Osteocyte (in vitro differentiated cells): ENCODE measurements at places on chromosomes 2 and 18. TPM values are rescaled to one million over a fixed set of nuclear protein-coding genes. Genes with fewer than 3 reads are reported as not detected.

Gene CRACDL
- total RNA-seq, result 0.57 and 1.3 TPM in 2 replicates

- no peak for DNase-seq
Measured at GRCh38 chr2:241558532-241559322, at the start of gene BOK. Gene BOK (plus strand): TSS chr2:241558745. CDS start chr2:241559484, 739 bp downstream.

Gene TMEM200C
- total RNA-seq, result 1.6 and 2.1 TPM in 2 replicates

- DNase-seq, result no peak
Measured at GRCh38 chr2:206858687-206859329, 80.5 kb upstream of the CPO start.

DNA sequence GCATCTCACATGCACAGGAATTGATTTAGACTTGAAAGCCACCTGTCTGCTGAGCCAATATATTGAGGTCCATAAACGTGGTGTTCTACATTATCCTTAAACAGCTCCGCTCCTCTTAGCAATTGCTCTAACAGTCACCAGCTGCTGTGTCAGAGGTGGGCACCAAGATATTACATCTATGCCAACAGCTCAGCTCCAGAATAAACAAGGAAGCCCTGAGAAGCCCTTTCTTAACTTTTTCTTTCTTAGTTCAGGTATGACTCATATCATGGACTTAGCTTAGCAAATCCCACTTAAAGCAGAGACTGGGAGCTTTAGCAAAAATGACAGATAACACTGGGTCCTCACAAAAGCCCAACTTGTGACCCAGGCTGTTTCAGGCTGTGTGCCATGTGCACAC, 436.6 kb downstream of the IRS1 start:
- no peak for DNase-seq

DNA sequence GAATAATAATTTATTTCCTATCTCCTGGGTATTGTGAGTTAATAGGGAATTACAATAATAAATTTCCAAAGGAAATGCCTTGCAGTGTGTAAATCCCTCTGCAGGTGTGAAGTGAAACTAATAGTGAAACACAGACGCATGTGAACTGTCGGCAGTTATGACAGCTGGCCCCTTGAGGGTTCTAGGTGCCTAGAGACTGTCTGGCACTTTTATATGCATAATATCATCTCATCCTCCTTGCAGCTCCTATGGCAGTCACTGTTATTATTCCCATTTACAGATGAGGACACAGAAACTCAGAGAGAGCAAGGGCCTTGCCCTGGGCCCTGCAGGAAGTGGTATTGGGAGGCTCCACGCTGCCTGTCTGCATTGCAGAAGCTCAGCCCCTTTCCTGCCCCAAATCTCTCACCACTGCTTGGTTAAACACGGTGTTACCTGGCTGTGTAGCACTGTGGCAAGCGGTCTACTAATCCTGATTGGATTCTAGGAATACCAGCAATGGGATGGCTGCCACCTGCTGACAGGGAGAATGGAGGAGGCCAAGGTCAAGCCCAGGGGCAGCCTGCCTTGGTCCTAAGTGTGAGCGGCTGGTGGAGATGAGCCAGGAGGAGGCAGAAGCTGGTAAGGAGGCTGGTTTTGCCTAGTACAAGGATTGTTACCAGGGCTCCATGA, 32.8 kb upstream of the ACKR3 start:
- DNase-seq, result no peak

Gene OR6B2
- not detected in 2 replicates for total RNA-seq

DNA sequence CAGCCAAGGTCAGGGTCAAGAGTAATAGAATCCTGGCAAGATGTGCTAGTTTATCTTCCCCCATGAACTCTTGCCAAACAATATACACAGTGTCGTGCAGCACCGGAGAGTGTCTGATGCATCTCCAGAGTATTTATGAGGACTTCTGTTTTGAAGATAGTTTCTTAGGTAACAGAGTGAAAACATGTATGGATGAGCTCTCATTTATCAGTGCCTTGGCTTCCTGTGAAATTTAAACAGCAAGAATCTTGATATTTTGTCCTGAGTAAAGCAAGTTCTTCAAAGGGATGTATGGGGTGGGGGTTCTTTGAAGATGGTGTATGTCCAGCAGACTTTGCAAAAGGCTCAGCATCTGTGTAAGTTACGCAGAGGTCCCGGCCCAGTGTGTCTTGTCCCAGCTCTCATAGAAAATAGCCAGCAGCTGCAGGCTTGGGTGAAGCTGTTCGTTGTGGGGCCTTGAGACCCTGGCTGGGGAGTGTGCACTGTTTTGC, 361.0 kb upstream of the NT5C1B start:
- no peak for DNase-seq

GRCh38 chr2:122535960-122536505, 780.6 kb downstream of the TSN start:
- no peak for DNase-seq

- no peak for DNase-seq
Measured at GRCh38 chr2:33051586-33052360, 105.0 kb downstream of the LTBP1 start.

- no peak for DNase-seq
Measured at GRCh38 chr2:210250622-210251021, 25.4 kb upstream of the ACADL start.

DNA sequence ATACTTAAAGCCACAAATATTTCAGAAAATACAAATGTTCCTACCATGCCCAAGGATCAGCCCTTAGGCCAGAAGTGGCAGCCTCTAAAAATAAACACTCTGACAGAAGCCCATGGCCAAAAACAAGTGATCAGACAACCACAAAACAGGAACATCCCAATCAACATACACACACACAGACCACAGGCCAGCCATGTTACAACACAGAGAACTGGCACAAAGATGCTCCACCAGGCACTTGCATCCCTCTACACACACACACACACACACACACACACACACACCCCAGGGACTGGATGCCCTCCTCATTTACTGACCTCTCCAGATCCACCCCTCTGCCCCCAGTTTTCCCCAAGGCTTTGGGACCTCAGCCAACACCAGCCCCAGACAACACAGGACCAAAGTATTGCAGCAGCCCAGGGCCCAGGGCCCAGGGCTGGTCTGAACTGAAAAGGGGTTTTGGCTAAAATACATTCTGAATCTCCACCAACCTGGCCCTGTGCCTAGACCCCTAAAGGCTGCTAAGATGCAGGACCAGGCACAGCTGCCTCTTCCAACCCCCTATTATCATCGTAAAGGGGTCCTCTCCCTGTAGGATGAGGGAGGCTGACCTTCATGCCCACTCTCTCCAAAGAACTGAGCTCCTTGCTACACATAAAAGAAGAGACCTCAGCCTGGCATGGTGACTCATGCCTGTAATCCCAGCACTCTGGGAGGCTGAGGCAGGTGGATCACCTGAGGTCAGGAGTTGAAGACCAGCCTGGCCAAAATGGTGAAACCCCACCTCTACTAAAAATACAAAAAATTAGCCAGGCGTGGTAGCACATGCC, 151.4 kb downstream of the TNS1 start:
- no peak for DNase-seq

Gene SOCS6
- 19.4 and 19.9 TPM in 2 replicates for total RNA-seq

Gene DCAF17
- 19.2 and 21.9 TPM in 2 replicates for total RNA-seq

DNA sequence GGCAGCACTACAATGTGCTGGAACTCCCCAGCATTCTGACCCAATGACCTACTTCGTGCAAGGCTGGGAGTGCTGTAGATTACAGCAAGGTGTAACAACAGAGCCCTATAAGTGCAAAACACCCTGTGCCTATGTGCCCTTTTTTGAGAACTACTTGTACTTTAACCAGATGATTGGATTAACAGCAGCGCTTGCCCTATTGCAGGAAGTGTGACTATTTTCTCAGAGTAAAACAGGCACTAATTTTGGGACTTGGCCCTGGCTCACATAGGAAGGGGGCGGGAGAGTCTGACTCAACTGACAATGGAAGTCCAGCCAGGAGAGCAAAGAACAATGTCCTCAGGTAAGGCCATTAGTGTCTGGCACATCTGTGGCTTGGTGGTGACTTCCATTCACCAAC, 35.6 kb upstream of the RNF125 start:
- DNase-seq, result no peak

DNA sequence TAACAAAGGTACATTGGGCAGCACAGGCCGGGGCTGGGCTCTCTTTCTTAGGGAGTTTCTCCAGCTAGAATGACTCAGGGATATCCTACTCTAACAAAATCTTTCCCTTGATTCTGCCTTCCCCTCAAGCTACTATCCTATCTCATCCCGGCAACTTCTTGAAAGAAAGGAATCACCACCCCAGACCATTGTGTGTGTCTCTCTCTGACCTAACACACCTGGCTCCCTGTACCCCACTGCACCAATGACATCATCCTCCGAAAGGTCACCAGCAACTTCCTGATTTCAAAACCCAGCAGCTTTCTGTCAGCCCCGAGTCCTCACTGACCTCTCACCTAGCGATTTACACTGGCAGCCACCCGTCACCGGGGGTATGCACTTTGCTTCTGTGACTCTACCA, 72.1 kb upstream of the MAP4K4 start:
- no peak for DNase-seq

GRCh38 chr2:214781226-214781625, 28.3 kb downstream of the BARD1 start:
- DNase-seq, result no peak

DNA sequence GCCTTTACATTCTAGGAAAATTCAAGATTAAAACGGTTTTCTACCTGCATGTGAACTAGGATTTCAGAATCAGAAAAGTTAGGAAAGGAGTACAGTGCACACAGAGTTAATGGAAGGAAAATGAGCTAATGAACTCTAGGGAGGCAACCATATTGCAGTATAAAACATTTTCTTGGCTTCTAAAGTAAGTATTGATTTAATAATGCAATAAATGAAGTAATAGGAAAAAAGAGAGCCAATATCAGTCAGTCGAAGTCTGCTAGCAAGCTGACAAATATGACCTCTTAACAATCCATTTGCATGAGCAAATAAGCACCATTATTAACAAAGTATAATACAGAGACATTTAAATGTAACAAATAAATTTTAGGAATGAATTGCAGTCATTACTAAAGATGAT, 80.2 kb upstream of the COL3A1 start:
- no peak for DNase-seq

DNA sequence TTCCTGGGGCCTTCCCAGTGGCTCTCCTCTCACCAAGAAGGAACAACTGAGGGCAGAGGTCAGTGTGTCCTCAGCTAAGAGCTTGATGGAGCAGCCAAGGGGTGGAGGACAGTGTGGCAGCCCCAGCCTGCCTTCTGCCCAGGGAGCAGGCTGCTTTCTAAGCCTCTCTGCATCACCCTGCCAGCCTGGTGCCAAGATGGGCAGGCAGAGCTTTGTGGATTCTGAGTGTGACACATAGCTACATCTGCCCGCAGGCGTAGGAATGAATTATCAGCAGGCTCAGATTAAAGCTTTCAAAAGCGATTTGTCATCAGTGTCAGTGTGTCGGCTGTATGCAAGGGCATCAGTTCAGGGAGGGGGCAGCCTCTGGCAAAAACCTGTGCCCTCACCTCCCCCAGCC, 8.7 kb downstream of the MAL start:
- DNase-seq, result no peak

Gene GRHL1
- 0.32 and 0.81 TPM in 2 replicates for total RNA-seq

Gene ACMSD
- not detected in 2 replicates for total RNA-seq

Gene KCNJ3
- total RNA-seq, result not detected in 2 replicates

Gene CYP27C1
- 21.9 and 24.9 TPM in 2 replicates for total RNA-seq

Gene DLX1
- total RNA-seq, result 25.2 and 29.7 TPM in 2 replicates

Gene AMER3
- not detected in 2 replicates for total RNA-seq

- no peak for DNase-seq
Measured at GRCh38 chr2:234788841-234789240, 163.0 kb upstream of the SH3BP4 start.

GRCh38 chr2:154403242-154403790, 295.2 kb upstream of the KCNJ3 start:
- DNase-seq, result no peak

GRCh38 chr2:227805578-227805977, 8.1 kb upstream of the CCL20 start:
- DNase-seq, result no peak

Gene RAD51AP2
- not detected in 2 replicates for total RNA-seq

DNA sequence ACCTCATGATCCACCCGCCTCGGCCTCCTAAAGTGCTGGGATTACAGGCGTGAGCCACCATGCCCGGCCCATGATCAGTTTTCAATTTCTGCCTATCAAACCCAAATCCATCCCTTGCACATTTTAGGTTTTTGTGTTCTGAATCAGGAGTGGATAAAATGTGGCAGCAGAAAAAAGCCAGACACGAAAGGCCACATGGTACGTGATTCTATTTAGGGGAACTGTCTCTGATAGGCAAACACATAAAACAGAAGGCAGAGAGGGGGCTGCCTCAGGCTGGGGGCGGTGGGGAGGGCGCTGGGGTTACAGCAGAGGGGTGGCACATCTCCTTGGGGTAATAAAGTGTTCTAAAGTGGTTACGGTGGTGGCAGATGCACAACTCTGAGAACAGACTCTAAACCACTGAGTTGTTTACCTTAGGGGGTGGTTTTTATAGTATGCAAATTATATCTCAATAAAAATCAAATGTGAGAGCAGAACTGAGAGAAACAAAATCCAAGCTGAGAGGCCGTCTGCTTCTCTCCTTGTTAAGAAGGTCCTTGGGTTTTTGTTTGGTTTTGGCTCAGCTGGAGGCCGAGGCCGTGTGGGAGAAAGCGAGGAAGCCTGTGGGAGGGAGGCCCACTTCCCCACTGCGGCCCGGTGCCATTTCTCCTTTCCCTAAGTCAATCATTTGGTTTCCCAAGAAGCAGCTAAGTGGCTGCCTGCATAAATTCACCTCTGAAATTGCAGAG, 78.0 kb downstream of the SOWAHC start:
- DNase-seq, result no peak

Gene DES
- not detected in 2 replicates for total RNA-seq

DNA sequence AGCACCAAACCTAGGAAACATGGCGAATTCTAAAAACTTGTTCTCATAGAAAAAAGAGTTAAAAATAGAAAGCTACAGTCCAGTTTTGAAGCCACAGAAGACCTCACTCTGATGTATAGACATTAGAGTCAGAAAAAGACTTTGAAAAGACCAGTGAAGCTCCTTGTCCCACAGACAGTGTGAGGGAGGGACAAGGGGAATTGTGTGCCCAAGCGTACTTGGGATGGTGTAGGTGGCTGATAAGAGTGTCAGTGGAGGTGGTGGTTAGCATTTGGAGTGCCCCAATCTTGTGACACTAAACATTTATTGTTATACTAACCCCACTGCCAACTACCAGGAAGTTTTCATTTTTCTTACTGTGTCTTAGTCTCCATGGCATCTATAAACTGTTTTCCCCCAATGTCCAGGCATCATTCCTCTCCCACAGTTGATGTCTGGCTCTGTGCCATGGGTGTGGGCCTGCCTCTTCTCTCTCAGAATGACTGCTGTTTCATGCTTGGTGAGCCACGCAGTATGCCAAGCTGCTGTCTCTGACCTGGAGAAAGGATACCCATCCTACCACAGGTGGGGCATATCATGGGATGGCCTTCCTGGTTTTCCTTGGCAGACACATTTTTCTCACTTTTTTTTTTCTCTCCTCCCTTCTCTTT, 161.4 kb downstream of the RPIA start:
- DNase-seq, result no peak

DNA sequence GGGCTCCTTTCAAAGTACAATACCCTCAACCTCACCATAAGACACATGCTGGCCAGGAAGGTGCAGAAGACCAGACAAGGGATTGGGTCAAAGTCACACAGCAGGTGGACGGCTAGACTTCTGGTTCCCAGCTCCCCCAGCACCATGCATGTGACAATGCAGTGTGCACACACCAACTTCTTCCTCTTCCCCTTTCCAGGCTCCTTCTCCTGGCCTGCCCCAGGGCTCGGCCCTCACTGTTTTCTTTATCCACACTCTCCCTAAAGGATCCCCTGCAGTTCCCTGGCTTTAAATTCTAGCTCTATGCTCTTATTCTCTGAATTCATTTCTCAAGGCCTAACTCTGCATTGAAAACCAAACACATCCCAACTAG, 82.3 kb downstream of the LOXHD1 start:
- DNase-seq, result no peak
